DMS79 treated with DMSO at 0.1 percent for 48 hours (cell line): ENCODE measurements at places on chromosomes 1 and 21.

DNA sequence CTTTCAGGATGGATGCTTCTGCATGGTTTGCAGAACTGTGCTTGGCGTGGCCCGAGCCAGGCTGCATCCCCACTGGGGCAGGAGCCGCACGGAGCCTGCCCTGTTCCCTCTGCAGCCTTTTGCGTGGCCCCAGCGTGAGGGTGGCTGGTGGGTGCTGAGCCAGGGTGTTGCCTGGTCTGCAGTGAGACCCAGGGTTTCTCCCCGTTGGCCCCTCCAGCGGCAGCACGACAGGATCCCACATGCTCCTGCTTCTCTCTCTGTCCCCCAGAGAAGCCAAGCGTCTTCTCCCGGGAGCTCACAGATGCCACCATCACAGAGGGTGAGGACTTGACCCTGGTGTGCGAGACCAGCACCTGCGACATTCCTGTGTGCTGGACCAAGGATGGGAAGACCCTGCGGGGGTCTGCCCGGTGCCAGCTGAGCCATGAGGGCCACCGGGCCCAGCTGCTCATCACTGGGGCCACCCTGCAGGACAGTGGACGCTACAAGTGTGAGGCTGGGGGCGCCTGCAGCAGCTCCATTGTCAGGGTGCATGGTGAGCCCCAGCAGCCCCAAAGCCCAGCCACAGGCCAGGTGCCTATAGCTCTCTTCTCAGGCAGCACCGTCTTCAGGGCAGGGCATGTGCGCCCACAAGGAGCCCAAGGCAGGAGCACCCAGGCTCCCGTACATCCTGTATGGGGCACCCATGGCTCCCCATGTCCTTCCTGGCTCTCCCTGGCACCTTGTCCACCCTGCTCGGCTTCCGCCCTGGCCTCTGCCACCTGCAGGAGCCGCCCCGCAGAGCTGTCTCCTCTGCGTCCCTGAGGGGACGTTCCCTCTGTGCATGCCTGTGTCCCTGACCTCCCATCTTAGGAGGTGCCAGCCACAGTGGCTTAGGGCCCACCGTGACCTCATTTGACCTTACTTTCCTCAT lies 78.9 kb downstream of the OBSCN start:
- DNase-seq, result no peak

DNA sequence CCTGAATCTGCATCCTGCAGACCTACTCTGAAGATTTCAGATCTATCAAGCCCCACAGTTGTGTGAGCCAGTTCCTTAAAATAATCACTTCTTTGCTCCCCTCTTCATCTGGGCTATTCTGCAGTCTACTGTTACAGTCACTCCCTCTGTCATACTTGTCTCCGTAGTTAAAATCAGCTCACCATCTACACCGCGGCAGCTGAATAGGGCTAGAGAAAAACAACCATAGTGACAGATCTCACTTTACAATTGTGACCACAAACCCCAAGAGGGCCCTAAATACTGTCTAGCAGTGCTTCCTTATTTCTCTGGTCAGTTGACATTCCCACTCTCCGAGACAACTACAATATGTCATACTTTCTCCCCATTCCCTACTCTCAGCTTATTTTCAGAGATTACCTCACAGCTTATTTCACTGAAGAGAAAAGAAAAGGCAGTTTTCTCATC lies 12.9 kb downstream of the DESI2 start:
- peak; percentile 22 for DNase-seq

GRCh38 chr21:16773206-16773605 lies 739.6 kb upstream of the CXADR start:
- no peak for DNase-seq

DNA sequence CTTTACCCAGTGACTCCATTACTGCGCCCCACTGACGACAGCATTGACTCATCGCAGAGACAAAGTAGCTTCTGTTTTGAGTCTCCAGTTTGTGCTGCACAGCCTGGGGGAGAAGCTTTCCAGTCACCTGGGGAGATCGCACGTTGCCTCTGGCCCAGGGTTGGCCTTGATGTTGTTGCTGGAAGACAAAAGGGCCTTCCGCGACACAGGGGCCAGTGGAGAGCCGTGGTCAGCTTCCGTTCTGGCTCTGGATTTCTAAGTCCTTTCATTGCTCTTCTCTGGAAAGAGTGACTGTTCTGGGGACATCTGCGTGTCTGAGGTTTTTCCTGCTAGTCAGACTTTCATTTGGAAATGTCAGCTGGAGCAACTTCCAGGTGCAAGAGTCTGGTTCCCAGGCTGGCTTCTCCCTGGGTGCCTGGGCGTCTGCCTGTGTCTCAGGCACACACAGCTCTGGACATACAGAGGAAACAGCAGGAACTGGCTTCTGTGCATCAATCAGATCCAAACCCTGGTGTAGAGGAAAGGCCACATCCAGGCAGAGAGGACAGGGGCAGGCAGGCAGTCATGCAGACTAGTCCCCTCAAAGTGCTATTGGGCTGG lies 257.0 kb downstream of the SIPA1L2 start:
- no peak for DNase-seq

DNA sequence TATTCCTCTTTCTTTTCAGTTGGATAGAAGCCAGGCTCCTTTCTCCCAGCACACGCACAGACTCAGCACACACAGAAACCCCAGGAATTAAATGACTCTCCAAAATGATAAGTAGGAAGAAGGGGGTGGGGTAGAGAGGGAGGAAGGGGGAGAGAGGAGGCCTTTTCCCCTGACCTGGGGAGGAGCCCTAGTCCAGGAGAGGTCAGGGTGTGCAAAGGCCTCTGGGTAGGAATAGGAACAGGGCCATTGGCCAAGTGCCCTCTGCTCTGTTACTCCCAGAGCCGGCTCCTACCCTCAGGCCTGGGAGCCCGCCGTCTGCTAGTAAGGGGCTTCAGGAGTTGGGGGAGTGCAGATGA lies 35.6 kb upstream of the PUM1 start:
- peak; percentile 80 for DNase-seq

GRCh38 chr21:28953247-28953646 lies 39.4 kb downstream of the LTN1 start:
- no peak for DNase-seq

DNA sequence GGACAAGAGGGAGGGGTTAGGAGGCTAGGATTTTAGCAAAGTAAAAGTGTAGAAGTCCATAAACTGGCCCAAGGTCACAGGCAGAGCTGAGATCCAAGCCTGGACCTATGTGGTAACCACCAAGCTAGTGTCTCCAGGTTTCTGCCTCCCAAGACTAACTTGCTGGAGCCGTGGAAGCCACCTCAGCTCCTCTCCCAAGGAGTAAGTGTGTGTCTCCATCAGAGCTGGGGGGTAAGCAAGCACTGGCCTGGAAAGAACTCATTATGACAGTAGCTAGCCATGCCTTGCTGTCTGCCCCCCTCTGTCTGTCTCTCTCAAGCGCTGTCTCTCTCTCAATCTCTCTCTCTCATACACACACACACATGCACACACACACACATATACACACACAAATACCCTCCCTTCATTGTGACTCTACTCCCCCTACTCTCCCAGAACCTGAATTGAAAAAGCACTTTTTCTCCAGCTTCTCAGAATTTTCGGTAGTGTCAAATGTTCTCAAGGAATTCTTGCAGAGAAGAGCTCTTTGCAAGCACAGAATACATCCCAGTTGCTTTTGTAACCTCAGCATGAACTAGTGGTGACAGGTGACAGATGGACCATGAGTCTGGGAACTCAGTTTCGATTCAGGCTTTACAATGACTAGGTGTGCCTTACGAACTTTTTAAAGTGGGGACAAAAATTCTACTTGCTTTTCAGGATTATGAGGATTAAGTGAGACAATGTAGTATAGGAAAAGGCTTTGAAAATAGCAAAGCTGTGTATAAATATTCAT lies 238.0 kb upstream of the FGGY start:
- no peak for DNase-seq

DNA sequence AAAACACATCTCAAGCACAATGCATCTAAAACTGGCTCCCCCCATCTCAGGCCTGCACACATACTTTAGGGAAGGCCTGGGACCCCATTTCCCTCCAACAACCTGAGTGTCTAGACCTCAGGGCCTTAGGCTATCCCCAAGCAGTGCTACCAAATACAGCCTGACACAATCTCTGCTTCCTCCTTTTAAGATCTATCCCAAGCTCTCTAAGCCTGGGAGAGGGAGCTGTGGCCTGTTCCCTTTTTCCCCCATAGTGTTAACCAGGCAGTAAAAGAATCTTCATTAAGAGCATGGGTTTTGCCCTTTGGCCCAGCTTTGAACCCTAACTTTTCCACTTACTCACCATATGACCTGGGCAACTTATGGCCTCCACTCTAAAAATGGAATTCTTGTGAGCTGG lies 10.8 kb upstream of the COL8A2 start:
- DNase-seq, result no peak

DNA sequence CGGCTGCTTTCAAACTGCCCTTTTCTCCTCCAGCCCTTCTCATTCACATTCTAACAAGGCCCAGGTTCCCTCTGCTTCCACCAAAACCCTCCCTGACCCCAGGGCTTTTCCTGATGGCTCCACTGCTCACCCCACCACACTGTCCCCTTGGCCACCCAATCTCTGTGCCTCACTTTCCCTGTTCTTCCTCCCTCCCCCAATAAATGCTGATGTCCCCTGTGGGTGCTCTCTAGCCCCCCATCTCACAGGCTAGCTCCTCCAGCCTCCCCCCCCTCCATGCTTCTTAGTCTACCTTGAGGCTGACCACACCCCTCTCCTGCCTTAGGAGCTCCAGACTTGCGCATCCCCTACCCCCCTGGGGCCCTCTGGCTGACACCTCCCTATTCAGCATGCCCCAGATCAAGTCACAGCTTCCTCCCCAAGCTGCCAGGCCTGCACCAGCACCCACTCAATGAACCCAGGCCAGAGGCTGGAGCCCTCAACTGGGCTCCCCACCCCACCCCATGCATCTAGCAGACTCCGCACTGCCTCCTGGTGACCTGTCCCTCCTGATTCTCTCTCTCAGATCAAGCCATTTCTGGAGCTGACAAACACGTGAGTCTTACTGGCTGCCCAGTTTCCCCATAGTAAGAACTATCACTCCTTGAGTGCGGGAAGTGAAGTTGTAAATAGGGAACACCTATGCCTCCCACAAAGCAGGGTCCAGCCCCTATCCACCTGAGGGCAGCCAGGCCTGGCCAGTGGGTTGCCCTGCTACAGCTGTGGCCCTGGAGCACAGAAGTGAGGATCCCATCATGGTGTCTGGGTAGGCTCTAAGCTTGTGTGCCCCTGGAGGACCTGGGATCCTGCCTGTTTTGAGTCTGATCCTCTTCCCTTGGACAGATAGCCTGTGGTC lies 117.9 kb downstream of the DMRTB1 start:
- no peak for DNase-seq

DNA sequence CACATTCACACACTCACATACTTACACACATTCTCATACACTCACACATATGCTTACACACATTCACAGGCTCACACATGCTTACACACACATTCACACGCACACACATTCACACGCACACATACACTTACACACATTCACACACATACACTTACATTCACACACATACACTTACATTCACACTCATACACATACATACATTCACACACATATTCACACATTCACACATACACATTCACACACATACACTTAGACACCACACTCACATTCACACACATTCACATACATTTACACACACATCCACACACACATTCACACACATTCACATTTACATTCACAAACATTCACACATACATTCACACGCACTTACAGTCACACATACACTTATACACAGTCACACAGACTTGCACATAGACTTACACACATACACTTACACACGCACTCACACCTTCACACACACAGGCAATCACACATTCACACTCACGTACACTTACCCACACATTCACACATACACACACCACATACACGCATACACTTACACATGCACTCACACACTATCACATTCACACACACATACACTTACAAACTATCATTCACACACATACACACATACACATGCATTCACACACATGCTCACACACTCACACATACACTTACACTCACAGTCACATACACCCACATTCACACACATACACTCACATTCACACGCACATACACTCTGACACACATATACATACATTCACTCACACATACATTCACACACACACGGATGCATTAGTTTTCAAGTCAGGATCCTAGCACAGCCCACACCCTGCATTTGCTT lies 16.8 kb downstream of the PDE9A start:
- no peak for DNase-seq

GRCh38 chr1:6985549-6986276 lies 200.5 kb downstream of the CAMTA1 start:
- DNase-seq, result peak; percentile 39

- no peak for DNase-seq
Observed at GRCh38 chr1:70038025-70038424, 167.4 kb downstream of the LRRC40 start.
